Nucleus accumbens (tissue), 56 donors: ENCODE measurements at places on chromosomes 16 and 17.

- DNase-seq = no peak
These were observed 39.2 kb downstream of the FTO start for GRCh38 chr16:53743149-53743566.

DNA sequence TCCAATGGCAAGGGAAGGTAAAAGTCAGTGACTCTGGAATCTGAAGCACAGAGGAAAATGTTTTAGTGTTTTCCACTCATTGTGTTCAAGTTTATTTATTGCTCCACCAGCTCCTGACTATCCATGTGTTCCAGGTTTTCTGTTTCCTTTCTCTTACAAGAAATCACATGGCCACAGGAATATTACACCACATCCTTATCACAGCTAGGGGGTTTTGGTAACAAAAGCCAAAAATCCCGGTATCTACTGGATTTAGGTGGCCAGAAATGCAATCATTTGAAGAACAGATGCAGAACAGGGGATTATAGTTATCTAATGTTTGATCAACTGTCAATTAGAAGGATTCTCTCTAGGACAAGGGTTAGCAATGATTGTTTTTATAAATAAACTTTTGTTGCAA is 47.9 kb downstream of the STH start:
- no peak for DNase-seq

GRCh38 chr17:58338454-58338840 is 9.9 kb upstream of the TSPOAP1 start:
- no peak for DNase-seq

- DNase-seq = no peak
These were observed 241.1 kb downstream of the WWOX start for GRCh38 chr16:78340590-78340989.
